Activated T-cell treated with anti-CD3 and anti-CD28 coated beads for 48 hours (primary cell): ENCODE measurements at places on chromosomes 4 and X.

DNA sequence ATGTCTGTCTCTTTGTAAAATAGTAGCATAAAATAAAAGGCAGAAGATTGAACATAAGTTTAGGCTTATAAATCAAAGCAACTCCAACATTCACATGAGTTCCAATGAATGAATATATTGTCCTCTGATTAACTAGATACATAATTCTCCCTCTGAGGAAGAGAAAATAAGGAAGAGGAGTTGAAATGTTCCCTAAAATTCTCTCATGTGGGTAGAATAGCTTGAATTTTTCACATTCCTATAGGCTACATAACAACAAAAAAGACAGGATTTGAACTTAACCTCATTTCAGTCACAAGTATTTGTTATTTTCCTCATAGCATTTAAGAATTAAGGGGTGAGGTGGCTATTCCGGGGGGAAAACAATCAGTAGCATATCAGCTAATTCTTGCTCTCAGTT is 462.4 kb upstream of the NDST4 start:
- no peak for DNase-seq

DNA sequence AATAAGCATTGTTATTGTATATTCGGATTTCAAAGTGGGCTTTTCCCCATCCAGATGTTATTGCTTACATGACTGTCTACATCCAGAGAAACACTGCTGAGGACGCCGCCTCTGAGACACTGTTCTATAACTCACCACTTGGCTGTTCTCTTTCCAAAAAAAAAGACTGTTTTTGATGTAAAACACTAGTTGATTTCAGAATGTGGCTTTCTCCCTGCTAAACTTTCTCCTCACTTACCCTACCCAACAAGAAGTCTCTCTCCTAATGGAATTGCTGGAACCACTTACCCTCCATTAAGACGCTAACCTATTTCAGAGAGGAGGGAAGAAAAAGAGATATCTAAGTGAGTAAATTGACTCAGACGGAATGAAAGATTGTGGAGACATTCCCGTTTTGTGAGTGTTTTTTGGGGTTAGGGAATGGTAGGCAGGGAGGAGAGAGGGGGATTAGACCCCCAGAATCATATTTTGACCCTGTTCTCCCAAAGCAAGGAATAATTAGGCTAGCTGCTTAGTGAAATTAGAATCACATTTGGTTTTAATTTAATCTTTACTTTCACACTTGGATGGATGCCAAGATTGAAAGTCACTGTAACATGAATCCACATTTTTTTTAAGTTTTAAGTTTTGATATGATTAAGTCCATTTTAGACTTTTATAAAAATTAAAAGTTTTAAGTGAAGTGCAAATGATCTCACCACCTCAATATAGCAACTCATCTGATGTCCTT is 174.9 kb downstream of the CHIC2 start:
- DNase-seq, result no peak

DNA sequence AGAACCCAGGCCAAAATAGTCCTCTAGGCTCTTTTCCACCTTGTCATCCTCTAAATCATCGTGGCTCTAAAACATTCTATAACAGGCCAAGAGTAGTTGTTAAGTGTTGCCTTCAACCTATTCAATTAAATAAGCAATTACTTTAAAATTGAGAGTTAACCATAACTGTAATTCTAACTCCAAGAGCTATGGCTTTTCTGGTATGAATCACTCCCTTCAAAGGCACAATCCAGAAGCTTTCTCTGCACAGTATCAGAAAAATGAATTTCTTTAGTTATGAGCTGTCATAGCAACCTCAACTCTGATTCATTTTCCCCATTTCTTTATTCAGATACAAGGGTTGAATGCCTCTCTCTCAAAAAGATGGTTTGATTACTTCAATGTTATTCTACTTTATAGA is 21.7 kb downstream of the INPP4B start:
- DNase-seq, result no peak

- DNase-seq, result no peak
Observed at GRCh38 chr4:7256984-7257810, 64.9 kb downstream of the SORCS2 start.

GRCh38 chr4:128341634-128342033 is 54.0 kb upstream of the PGRMC2 start:
- no peak for DNase-seq

GRCh38 chrX:110678591-110678990 is 117.0 kb downstream of the CHRDL1 start:
- DNase-seq, result no peak

- DNase-seq, result no peak
Observed at GRCh38 chrX:40154250-40154852, 56.6 kb upstream of the BCOR start.

GRCh38 chr4:17316566-17316965 is 195.3 kb downstream of the QDPR start:
- no peak for DNase-seq

- no peak for DNase-seq
Observed at GRCh38 chr4:163269869-163270268, 62.5 kb downstream of the NPY1R start.

- DNase-seq, result no peak
Observed at GRCh38 chr4:56689201-56689969, 8.3 kb upstream of the HOPX start.

DNA sequence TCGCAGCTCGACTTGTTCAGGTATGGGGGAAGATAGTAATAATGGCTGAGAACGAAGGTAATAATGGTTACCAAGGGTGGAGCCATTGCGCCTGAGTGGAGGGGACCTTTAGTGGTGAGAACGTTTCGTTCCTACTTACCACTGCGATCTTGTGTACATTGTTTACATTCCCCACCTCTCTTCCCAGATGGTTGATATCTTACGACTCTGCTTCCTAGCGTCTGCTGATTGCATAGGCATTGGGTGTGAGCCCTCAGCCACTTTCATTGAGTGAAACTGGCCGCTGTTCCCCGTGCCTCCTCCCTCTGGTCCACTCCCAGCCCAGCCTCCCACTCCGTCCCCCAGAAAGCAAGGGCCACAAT is 850 bp downstream of the IGBP1 start:
- DNase-seq, result no peak

- DNase-seq, result no peak
Observed at GRCh38 chr4:53722110-53722509, 130.8 kb upstream of the LNX1 start.
